ENCODE measurements at places on chromosomes 2 and 18.

DNA sequence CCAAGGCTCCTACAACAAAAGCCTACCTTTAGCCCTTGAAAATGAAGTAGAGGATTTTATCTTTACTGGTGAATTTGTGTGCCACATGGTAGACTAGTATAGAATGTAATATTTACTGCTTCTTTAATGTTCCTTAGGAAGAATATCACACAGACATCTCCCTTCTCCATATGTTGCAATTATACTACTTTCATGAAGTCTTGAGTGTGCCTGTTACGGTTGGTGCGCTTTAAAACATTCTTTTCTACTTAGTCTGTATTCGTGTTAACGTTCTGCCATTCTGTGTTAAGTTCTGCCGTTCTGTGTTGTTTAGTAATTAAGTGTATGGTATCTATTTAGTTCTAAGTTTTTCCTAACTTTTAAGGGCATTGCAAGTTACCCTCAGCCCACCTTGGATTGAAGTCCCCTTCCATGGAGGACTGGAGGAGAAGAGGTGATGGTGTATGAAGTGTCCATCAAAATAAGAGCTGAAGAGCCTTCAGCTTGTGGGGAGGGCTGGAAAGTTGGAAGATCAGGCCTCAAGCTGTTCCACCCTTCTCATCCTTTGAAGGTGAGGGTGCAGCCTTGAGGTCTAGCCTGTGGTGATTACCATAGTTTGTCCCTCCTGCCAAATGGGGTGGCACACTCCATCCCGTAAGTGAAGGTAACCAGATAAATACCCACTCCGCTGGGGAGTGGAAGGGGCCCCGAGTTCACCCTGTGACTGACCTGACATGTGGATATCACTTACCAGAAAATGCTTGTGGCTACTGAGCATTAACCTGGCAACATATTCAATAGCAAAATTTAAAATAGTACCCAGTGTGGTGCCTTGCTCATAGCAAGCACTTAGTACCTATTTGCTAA, 131.3 kb downstream of the SPTBN1 start:
- no peak for DNase-seq

DNA sequence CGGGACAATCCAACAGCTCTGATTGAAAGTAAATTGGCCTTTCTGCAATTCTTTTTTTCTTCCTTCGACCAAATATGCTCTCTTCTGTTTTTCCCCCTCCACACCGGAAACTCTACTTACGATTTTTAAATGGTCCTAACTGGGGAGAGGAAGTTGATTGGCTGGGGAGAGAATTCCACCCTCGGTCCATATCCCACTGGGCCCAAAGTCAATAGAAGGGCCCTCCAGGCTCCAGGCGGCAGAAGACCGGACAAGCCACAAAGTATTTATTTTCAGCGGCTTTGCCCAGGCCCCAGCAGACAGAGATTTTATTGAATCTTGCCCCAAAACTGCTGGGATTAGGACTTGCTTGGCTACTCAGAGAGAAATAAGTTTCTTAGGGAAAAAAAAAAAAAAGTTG, 37.1 kb upstream of the SMAD7 start:
- DNase-seq: no peak

- no peak for DNase-seq
These were observed 477.1 kb downstream of the FBXO15 start for GRCh38 chr18:73670524-73670923.

GRCh38 chr2:182166406-182166805, 180.8 kb downstream of the PPP1R1C start:
- DNase-seq: no peak

GRCh38 chr18:69215161-69215560, 185.5 kb upstream of the DOK6 start:
- no peak for DNase-seq

- DNase-seq: no peak
These were observed 1.9 kb downstream of the MAB21L4 start for GRCh38 chr2:240894006-240894405.

- no peak for DNase-seq
These were observed 323.9 kb downstream of the XIRP2 start for GRCh38 chr2:167212014-167212648.

DNA sequence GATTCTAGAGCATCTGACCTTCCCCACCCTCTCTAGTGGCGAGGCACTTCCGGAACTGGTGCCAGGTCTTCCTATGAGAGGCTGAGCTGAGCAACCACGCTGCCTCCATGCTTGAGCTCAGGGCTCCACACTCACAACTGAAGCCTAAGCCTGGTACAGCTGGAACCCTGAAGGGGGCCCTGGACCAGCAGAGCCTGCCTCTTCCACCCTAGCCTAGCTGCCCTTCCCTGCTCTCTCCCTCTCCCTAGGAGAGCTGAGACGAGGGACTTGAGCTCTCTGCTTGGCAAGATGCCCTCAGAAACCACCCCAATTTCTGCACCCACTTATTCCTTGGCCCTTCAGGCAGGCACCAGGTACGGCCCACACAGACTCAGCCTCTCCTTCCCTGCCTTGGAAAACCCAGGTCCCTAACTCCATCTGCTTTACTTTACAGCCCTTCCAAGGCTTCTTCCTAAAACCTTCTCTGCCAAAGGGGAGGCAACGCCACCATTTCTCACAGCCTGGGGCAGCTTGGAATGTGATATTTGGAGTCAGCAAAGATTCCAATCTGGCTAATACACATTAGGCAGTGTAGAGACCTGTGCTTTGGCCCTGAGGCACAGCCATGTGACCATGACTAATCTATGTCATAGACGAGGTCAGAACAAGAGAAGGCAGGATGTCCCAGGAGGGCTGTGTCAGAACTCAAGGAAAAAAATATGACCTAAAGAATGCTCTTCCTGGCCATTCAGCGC, 18.8 kb downstream of the COX7A2L start:
- no peak for DNase-seq

- DNase-seq: no peak
These were observed 51.7 kb downstream of the LONRF2 start for GRCh38 chr2:100270381-100271146.

DNA sequence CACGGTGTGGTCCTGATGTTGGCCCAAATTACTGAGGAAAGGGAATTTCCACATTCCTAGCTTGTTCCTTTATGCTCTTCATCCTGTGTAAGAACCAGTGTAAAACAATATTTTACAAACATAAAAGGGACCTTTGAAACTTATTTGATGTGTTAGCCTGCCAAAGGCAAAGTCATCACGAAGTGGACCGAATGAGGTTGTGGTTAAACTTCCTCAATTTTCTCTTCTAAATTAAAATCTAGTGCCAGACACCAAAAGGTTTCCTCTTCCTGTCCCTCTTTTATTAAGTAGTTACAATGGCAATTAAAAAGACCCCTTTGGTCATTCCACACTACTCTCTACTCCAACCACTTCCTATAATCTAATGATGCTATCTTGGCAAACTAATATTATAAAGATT, 279.8 kb downstream of the AFF3 start:
- DNase-seq: no peak

- DNase-seq: no peak
These were observed 317.6 kb downstream of the CTNNA2 start for GRCh38 chr2:79830501-79830900.

DNA sequence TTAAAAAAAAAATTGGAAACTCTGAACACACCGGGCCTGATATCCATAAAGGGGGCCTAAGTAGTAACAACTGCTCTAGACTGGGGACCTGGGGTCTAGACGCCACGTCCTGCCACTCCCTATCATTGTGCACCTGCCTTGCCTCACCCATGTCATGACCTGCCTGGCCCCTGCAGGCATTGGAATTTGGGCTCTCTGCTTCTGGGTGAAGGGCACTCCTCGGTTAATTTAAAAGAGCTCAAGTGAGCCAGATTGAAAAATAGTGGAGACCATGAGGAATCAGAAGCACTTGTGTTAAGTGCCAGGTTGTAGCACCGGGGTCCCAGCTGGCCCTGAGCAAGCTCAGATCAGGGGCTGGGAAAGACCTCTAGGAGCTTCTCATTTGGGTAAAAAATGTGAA, 48.1 kb downstream of the SLC4A1AP start:
- DNase-seq: no peak

DNA sequence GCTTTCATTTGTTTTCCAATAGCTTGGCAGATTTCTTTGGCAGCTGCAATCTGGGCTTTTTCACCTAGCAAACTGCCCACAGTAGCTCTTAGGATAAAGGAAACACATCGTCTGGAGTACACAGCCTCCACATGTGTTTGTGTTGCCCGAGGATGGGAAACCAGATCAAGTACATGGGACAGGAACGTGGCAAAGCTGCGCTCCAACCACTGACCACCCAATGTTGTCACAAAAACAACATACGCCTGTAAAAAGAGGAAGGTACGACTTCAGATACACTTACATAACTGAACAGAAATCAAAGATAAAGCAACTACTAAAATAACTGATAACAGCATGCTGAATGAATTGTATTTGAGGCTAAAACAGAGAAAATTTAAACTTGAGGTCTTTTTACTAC, 15.5 kb downstream of the HEATR5B start:
- DNase-seq: no peak

GRCh38 chr2:112985090-112985489, 7.3 kb downstream of the IL36G start:
- no peak for DNase-seq

DNA sequence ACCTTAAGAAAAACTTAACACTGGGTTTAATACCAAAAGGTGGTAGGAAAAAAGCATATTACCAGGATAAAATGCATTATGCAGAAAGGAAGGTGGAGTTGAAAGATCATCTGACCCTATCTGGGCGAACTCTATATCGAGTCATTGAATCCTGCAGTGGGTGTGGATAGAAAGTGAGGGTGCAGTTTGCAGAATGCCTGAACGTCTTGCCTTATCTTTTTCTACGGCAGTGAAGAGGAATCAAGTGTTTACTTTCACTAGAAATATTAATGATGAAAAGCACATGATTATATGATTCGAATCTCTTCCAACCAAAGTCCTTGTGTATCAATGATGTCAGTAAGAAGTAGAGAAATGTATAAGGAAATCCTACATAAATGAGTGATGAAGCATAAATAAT, 4.3 kb upstream of the CAVIN2 start:
- no peak for DNase-seq

GRCh38 chr18:10314066-10314465, 140.4 kb upstream of the APCDD1 start:
- no peak for DNase-seq

GRCh38 chr2:84899304-84900204, 5.9 kb upstream of the TMSB10 start:
- no peak for DNase-seq

DNA sequence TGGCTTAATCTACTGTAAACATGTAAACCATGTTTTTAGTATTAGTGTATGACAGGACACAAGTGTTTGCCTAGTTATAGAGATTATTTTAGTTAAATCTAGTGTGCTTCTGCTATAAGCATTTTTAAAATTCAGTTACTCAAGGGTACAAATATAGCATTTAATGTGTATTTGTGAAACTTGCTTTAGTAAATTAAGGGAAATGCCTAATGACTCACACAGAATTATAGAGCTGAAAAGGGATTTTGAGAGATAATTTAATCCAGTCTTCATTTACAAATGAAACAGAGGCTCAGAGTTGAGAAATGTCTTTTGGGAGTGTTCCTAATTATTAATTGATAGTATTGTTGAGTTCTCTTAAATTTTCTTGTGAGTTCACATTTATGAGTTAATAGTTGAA, 8.2 kb downstream of the ACTR3 start:
- DNase-seq: no peak

DNA sequence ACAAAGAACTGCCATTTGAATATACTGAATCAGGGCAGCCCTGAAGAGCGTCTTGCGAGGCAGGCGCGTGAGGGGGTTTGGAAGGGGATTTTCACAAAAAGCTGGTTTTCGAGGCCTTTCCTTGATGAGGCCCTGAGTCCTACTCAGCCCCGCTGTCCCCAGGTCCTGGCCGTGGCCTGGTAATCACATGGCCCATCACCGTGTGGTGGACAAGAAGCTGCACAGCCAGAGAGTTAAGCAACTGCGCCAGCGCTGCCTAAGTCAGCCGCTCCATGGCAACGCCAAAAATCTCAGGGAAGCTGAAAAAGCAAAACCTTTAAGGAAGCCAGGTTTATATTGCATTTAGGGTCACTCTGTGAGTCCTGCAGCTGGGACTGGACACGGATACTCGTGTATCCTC, 341.2 kb upstream of the MYT1L start:
- no peak for DNase-seq

DNA sequence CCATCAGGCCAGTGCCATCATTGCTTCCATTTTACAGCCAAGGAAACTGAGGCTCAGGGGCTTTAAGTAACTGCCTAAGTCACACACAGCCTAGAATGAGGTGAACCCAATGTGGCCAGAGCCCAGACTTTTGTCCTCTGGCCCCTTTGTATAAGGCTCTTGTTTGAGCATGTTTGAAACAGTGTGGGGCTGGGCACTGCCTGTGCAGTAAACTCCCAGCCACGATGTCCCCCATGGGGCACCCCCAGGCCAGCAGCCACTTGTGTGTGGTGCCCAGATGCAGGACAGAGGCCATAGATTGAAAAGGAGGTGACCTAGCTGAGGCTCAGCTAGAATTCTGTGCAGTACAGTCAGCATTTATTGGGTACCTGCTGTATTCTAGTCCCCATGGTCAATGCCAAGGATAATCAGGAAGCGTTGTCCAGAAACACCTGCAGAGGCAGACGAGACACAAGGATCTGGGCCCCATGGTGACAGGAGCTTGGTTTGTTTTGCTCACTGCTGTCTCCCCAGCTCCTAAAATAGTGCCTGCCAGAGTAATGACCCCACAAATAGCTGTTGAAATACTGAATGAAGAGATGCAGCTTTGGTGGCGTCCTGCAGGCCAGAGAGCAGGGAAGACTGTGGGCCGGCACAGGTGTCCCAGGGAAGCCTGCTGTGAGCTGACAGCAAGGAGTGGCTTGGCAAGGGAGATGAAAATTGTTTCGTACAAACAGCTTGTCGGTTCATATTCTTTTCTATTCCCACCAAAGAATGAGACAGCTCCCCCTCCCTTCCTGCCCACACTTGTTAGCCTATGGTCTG, 160.7 kb downstream of the LDLRAD4 start:
- no peak for DNase-seq

DNA sequence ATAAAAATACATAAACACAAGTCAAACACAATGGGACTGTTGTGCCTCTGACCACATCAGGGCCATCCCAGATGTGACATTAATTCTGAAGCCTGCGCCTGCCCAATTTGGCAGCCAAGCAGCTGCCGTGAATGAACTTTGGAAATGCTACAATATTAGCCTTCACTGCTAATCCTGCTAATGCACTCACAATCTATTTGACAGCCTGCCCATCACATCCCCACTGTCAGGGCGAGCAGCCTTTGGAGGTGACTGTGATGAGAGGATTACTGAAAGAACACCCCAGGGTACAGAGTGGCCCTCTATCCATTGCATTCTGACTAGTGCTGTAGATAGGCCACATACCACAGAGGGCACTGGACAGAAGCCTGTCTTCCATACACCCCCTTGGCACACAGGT, 21.6 kb downstream of the OSR1 start:
- no peak for DNase-seq

DNA sequence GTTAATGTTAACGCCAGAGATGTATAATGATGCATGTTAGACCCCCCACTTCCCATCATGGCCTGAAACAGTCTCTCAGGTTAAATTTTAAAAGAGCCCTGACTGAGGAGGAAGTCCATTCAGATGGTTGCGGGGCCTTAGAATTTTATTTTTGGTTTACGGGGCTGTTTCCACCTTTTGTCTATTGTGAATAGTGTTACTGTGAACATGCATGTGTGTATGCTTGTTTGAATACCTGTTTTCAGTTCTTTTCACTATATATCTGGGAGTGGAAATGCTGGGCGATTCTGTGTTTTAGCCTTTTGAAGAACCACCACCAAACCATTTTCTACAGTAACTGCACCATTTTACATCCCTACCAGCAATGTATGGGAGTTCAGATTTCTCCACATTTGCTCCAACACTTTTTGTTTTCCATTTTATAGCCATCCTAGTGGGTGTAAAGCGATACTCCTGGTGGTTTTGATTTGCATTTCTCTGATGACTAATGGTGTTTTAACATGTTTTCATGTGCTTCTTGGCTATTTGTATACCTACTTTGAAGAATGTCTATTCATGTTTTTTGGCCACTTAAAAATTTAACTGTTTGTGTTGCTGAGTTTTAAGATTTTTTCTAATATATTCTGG, 133.0 kb downstream of the MYO3B start:
- DNase-seq: no peak
